Kidney tubule cell (primary cell): ENCODE measurements at places on chromosomes 3 and 15.

DNA sequence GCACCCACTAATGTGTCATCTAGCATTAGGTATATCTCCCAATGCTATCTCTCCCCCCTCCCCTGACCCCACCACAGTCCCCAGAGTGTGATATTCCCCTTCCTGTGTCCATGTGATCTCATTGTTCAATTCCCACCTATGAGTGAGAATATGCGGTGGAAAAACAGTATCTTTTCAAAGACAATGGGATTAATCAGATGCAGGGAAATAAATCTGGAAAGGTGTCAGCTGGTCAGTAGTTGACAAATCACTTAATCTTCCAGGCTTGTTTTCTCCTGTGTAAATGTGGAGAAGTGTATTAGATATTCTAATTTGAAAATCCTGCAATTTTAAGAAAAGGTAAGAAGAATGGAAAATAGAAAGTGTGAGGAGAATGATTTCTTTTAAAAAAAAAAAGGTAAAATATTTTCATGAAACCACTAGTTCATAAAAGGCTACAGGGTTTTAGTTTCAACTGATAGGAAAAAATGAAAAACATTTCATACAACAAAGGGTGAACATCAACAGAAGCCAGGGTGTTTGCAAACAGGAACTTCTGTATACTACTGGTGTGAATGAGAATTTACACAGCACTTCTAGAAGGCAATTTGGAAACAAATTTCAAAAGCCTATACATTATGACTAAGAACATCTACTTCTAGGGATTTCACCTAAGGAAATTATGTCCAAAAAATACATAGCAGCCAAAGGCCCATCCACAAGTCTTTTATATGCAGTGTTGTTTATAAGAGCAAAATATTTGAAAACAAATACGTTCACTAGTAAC, 113.5 kb downstream of the CBLB start:
- no peak for DNase-seq

DNA sequence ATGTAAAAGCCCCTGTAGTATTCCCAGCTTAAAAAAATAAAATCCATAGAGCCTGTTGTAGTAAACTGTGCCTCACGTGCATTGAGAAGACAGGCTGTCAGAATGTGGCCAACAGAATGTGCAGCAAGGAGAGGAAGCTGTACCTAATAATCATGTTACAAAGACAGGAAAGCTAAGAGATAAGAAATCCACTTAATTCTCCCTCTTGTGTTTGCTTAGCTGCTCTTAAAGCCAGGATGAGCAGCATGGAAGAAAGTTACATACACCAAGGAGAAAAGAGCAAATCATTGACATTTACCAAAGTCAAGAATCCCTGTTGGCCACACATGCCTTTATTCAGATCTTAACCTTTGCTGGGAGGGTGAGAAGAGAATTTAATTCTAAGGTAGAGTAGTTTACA, 85.9 kb downstream of the TNIK start:
- no peak for DNase-seq

DNA sequence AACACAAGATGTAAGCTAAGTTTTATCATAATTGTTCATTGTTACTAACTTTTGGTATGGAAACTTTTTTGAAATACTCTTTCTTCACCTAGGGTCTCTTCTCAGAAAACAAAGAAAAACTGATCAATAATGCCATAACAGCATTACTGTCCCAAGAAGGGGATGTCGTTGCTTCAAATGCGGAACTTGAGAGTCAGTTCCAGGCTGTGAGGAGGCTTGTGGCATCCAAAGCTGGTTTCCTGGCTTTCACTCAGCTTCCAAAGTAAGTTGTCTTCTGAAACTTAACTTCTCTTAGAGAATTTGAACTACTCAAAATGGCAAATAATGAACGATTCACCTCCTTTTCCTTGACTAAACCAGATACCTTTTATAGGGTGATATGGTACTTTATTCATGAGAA, 39.3 kb downstream of the DNAJC13 start:
- DNase-seq = no peak

GRCh38 chr3:12578742-12579141, 21.9 kb downstream of the MKRN2 start:
- no peak for DNase-seq

DNA sequence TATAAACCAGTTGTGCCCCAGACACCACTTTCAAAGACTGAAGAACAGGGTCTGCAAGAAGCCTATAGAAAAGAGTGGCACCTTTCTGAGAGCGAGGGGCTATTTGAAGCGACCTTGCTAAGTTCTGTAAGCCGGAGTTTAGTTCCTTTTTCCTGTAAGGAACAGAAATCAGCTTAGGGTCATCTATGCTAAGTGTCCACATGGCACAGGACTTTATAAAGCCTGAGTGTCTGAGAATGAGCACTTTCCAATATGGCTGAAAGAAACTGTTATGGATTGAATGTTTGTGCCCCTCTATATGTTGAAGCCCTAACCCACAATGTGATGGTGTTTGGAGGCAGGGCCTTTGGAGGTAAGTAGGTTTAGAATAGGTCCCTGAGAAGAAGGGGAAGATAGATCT, 4.0 kb upstream of the A4GNT start:
- DNase-seq = no peak

DNA sequence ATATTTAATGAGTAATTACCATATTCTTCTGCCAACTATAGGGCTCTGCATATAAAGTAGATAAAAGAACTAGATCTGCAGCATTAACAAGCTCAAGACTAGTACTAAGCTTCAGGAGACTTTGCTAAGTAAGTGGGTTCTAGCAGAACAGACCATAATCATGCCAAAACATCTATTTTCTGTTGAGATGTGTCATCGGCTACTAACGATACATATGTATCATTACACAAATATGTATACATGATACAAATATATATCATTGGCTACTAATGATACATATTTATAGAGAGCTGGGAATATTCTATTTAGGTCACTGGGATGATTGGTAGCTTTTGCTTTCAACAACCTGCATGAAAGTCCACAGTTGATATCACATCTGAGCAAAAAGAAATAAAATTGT, 185.8 kb upstream of the DCBLD2 start:
- no peak for DNase-seq

GRCh38 chr3:193554811-193555210, at the start of gene ATP13A4:
Gene ATP13A4 (minus strand): TSS chr3:193554895. CDS start chr3:193554799, 96 bp downstream.
- peak; percentile 80 for DNase-seq
